ENCODE measurements at places on chromosomes 1 and 21.

DNA sequence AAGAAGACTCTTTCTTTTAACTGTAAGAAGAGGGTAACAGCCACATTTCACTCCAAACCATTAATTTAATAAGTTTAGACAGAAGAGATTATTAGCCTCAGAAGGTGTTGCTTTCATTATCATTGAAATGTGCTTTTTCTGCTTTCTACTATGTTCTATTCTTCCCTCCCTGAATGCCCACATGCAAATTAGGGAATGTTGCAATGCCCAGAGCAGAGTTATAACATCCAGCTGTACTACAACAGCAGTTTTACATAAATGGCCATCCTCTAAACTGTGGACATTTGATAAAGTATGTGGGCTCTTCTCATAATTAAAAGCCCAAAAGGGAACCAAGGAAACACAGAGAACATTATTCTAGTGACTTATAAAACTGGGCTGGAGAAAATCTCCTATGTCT, 82.2 kb upstream of the SOD1 start:
- no peak for DNase-seq

DNA sequence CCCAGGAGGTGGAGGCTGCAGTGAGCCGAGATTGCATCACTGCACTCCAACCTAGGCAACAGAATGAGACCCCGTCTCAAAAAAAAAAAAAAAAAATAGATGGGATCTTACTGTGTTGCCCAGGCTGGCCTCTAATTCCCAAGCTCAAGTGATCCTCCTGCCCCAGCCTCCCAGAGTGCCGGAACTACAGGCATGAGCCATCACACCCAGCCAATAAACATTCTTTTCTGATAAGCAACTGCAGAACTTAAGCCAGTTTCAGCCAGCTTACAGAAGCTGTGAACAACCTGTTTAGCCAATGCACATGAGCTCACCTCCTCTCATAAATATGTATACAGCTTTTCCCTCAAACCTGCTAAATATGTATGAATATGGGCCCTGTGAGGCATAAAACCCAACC, 3.1 kb upstream of the MIIP start:
- DNase-seq: no peak

DNA sequence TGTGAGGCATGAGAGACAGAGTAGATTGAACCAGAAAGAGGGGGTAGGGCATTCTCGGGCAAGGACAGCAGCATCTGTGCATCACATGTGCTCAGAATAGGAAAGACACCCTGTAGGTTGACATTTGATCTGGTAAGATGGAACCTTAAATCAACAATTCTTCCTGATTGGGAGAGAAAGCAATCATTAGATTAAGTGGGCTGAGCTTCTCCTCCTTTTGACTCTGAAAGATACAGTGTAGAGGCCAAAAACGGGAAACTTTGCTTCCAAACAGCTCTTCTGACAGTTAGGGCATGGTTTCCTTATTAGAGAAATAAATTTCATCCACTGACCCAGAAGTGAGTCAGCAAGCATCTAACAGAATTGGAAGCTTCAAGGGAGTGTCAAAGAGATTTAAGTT, 9.7 kb downstream of the KIF14 start:
- DNase-seq: no peak

GRCh38 chr1:181593042-181593441, 109.7 kb downstream of the CACNA1E start:
- no peak for DNase-seq

DNA sequence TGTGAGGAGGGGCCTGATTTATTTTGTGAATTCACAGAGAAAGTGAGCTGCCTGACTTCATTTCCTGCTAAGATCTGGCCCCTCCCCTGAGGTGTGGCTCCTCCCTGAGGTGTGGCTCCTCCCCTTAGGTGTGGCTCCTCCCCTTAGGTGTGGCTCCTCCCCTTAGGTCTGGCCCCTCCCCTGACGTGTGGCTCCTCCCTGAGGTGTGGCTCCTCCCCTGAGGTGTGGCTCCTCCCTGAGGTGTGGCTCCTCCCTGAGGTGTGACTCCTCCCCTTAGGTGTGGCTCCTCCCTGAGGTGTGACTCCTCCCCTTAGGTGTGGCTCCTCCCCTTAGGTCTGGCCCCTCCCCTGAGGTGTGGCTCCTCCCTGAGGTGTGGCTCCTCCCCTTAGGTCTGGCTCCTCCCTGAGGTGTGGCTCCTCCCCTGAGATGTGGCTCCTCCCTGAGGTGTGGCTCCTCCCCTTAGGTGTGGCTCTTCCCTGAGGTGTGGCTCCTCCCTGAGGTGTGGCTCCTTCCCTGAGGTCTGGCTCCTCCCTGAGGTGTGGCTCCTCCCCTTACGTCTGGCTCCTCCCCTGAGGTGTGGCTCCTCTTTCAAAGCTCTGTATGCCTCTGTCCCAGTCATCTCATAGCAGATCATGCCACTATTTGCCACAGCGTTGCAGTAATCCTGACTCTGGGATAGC, 26.9 kb upstream of the LRRC3 start:
- DNase-seq: no peak

GRCh38 chr1:218882454-218882853, 291.2 kb upstream of the LYPLAL1 start:
- no peak for DNase-seq

- DNase-seq: no peak
These were observed 18.2 kb upstream of the RC3H1 start for GRCh38 chr1:174040387-174040786.
